ENCODE measurements at places on chromosomes 2 and 18. TPM values are rescaled to one million over a fixed set of nuclear protein-coding genes. Genes with fewer than 3 reads are reported as not detected.

DNA sequence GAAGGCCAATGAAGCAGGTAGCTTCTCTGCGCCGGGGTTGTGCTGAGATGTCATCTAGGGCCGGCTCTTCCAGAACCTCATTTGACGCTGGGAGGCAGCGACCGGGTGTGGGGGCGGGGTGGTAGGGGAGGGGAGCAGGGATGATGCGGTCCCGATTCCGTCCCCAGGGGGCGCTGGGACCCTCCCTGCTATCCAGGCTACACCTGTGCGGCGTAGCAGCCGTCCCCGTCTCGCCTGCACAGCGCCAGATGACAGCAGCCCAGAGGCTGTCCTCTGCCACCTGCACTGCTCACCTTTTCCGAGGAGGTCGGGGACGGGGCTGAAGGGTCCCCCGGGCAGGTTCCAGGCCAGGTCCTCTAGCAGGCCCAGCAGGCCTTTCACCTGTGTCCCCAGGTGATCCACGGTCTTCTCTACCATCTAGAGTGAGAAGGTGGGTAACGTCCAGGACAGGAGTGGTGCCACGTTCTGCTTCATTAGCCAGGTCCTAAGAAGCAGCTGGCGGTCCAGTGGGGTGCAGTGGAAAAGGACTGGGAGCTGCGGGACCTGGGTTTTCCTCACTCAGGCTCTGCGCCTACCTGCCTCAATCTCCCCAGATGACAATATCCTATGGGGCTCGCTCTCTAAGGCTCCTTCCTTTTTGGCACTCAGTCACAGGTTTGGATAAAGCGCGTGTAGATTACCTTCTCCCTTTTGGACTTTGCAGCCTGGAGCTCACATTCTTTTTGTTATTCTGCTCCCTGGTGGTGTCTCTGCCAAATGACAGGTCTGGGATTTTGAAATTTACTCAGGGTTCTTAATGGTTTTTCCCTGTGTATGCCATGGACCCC lies 56.0 kb upstream of the RAB6C start:
- peak; percentile 44 for DNase-seq

- DNase-seq: peak; percentile 86
Observed at GRCh38 chr2:201127570-201127969, 11.6 kb downstream of the CFLAR start.

DNA sequence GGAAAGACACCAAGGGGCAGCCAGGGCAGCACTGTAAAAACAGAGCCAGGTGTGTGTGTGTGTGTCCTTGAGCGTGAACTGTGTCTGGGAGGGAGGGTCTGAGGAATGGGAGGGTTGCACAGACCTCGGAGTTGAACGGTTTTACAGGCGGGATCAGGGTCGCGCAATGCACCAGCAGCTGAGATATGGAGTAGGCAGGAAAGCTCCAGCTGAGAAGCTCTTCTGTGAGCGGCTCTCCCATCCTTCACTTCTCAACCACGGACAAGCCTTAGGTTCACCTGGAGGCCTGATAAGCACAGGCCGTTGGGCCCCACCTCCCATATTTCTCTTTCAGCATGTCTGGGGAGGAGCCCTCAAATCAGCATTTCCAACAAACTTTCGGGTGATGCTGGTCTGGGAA lies 12.1 kb downstream of the SERTAD2 start:
- no peak for DNase-seq

GRCh38 chr2:17136877-17137276 lies 381.4 kb downstream of the RAD51AP2 start:
- DNase-seq: no peak

GRCh38 chr2:199471443-199472057 lies 13.8 kb upstream of the SATB2 start:
- DNase-seq: peak; percentile 77

DNA sequence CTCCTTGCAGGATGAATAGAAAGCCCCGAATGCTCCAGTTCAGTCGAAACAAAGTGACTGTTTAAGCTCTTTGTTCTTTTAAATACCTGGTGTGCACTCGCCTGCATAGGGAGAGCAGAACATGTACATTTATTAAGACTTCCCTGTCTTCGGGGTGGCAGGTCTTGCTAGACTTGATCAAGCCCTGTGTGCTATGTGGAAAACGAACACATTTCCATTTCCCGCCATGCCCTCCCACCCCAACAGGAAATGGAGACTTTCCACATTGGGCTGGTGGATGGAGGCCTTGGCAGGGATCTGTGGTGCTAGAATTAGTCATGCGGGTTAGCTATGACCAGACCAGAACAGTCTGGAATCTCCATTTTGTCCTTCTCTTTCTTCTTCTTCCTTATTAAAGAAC lies 321.0 kb upstream of the THSD7B start:
- DNase-seq: no peak

- no peak for DNase-seq
Observed at GRCh38 chr2:95158441-95158840, 1.2 kb downstream of the ZNF514 start.

DNA sequence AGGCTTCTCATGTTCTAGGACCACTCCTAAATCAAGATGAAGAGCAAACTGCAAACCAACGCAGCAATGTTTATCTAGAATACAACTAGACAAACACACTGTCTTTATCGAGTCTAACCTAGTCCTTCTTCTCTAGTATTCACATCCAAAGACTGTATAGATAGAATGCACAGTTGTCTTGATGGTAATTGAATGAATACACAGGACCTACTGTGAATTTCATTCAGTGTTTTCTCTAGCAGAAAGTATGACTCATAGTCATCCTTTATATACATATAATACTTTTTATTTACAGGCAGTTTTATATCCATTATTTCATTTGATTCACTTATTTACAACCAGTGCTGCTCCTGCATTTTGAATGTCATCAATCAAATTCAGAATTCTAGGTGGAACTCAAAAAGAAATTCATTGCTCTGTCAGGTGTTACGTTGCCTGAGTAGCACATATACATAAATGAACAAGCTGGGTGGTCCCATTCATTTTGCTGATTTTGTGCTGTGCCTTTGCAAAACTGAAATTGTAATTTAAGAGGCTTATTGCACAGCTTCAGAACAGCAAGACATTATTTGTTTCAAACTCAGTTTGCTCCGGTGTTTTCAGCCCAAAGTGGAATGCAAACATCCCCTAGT lies 374.8 kb downstream of the EPHA4 start:
- no peak for DNase-seq

DNA sequence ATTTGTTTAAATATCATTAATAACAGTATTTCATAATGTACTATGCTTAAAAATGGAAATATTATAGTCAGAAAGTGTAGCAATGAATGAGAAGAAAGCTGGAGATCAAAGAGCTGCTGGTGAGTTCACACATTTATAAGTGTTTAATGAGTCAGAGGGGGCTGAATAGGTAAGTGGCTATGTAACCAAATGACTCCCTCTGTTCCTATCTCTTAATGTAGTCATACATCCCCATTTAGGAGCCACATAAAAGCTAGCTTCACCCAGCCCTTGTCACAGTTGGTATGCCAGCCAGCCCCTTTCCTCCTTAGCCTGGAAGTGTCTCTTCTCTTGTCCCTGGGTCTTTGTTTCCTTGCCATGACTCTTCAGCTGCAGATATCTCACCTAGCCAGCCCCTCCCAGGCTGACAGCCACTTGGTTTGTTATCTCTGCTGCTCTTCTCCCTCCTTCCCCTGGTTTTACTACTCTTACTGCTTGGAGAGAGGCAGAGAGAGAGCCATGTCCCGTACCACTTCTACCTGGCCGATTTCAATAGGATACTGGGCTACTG lies 438.6 kb upstream of the HNMT start:
- DNase-seq: no peak

GRCh38 chr2:150464270-150464669 lies 23.2 kb downstream of the RND3 start:
- DNase-seq: no peak

- peak; percentile 42 for DNase-seq
Observed at GRCh38 chr18:36304723-36305122, 7.2 kb downstream of the FHOD3 start.

GRCh38 chr2:48138898-48139297 lies 232.6 kb upstream of the FBXO11 start:
- DNase-seq: no peak

DNA sequence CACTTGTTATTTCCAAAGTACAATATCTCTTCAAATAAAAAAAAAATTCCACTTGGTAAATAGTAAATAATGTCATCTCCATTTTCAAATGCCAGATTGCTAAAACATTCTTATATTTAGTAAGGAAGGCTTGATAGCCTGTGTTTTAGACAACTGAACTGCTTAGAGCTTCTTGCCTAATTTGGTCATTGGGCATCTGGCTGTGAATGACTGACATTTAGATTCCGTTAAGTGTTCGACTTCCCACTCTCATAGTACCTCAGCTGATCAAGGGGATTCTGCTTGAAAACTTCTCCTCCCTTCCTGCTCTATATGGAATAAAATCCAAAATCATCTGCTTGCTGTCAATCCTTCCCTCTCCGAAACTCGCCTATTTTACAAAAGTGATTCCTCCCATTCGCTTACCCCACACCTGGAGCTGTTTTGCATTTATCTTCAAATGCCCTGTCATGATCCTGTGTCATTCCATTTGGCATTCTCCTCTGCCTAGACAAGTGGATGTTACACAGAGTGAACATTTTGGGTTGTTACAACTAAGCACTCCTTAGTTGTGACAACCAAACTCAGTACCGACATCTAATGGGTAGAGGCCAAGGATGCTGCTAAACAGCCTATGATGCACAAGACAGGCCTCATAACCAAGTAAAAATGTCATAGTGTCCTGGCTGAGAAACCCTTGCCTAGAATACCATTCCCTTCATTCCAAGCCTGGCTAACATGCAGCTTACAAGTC lies 181.0 kb downstream of the CDH2 start:
- DNase-seq: no peak

PARD3B gene
- 36.8 TPM for total RNA-seq

ANKZF1 gene
- 50.9 TPM for total RNA-seq

CEBPZOS gene
- 26.9 TPM for total RNA-seq

GPR75 gene
- total RNA-seq: 6.8 TPM

SLC8A1 gene
- total RNA-seq: 3.2 TPM

Data from testis (tissue), 5 donors.